ENCODE measurements at places on chromosomes 13 and 19.

DNA sequence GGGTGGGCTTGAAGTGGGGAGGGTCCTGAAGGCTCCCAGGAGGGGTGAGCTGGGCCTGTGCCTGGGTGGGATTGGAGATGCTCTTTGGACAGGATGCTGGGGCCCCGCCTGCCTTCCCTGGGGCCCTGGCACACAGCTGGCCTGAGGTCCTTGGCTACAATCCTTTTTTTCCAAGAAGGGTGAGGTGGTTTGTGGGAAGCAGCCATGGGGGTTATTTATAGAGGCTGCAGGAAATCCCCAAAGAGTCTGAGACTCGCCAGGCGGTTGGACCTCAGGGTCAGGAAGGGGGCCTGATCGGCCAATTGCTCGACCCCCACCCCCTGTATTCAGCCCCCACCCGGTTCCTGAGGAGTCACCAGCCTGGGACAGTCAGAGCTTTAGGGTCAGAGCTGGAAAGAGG lies 10.0 kb downstream of the GTPBP3 start:
- no peak for DNase-seq

DNA sequence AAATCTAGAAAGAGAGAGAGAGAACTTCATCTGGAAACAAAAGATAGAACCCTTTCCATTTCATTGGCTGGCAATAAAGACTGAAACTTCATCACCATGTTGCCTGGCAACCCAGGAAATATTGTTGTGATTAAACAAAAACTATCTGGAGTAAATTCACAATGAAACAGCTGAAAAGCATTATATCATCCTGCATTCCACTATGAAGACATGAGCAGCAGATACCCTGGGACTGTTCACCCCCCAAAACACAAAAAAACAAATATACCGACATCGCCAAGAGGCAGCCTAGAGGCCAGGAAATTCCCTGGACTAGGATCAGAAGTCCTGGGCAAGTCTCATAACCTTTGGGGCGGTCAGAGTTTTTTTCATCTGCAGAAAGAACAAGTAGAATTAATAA lies 158.3 kb downstream of the FOXO1 start:
- DNase-seq: peak; percentile 72

DNA sequence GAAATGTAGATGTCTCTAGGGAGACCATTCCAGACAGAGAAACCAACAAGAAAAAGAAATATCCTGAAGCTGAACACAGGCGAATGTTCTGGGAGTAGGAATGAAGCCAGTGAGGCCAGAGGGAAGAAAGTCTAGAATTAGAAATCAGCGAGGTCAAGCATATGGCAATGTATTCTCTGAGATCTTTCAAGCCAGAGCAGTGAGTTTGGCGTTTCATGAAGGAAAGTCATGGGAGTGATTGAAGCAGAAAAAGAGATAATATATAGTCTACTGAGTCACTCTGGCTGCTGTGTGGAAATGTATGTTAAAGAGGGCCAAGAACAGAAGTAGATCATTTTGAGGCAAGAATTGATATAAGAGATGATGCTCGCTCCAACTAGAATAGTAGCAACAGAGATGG lies 576.0 kb downstream of the PCDH17 start:
- no peak for DNase-seq

- peak; percentile 81 for DNase-seq
Measured at GRCh38 chr19:4636151-4636717, 3.1 kb upstream of the TNFAIP8L1 start.

GRCh38 chr19:41392775-41393174 lies 4.4 kb downstream of the EXOSC5 start:
- DNase-seq: no peak

- DNase-seq: no peak
Measured at GRCh38 chr19:51365965-51366388, at the start of gene ETFB. Gene ETFB, minus strand, starts transcription at chr19:51366388. Its CDS starts 62 bp downstream, at chr19:51366326.

GRCh38 chr19:35549174-35549788 lies 3.9 kb downstream of the TMEM147 start:
- DNase-seq: peak; percentile 81

DNA sequence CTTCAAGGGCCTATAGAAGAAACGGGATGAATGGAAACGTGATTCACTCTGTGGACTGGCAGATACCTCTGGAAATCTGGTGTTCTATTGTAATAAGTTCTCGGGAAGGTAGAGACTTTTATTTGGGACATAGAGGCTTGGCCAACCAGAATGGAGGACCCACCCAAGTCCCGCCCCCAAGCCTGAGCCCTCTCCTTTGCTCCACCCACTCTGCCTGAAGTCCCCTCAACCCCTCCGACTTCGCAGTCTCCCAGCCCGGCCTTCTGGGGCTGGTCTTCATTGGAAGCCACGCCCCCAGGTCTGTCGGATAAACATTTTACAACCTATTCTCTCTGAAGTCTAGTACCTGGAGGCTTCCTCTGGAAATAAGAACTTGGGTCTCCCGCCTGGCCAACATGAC lies 16.9 kb downstream of the FBXL12 start:
- DNase-seq: no peak

- DNase-seq: peak; percentile 16
Measured at GRCh38 chr13:104024416-104025170, 958.4 kb upstream of the SLC10A2 start.

DNA sequence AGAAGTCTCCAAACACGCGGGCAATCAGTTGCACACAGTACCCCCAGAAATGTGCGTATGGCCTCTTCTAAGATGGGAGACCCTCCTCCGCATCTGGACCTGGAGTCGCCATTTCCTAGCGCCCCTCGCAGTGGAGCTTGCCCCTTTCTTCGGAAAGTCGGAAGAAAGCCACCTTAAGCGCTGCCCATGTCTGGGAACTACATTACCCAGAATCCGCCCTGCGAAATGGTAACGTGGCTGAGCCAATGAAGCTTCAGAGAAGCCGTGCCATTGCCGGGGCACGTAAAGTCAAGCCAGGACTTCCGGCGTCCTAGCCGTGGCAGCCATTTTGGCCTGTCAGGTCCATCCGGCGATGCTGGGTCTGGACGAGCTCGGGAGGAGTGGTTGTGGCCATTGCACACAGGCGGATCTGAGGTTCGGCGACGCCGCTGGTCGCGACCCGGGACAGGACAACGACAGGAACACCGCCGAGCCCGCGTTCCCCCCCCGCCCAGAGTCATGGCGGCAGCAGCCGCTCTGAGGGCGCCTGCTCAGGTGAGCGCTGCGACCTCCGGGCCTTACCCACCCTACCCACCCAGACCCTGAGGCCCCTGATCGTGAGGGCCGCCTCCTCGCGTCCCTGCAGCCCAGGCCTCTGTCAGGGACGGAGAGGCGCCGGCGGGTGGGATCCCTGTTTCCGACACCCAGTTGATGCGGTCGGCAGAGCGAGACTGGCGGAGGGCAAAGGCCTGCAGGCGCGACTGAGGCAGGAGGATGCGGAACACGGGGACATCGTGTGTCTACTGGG lies at the start of gene ZNF586:
TSS of gene ZNF586 (plus strand) at position 332 of the 787 bp plus-strand sequence. CDS start at position 499, 167 bp downstream.
- DNase-seq: peak; percentile 97

DNA sequence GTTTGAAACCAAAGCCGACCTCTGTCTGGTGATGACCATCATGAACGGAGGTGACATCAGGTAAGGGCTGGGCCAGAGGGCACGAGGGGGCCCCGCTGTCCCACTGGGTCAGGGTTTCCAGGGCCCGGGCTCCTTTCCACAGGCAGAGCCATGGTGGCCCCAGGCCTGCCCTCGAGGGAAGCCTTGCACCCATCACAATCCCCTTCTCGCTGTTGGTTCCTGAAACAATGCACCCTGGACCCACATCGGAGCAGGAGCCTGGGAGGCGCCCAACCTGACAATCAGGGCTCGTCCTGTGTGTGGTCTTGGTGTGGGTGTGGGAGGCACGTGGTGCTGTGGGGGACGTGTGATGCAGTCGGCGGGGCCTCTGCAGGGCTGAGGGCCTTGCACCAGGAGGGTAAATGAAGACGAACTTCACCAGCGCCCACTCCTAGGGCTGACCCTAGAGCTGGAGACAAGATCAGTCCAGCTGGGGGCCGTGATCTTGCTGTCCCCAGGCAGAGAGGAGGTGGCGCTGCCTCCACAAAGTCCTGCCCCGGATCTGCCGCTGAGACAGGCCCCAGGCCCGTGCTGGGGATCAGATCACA lies 2.8 kb downstream of the GRK1 start:
- no peak for DNase-seq

DNA sequence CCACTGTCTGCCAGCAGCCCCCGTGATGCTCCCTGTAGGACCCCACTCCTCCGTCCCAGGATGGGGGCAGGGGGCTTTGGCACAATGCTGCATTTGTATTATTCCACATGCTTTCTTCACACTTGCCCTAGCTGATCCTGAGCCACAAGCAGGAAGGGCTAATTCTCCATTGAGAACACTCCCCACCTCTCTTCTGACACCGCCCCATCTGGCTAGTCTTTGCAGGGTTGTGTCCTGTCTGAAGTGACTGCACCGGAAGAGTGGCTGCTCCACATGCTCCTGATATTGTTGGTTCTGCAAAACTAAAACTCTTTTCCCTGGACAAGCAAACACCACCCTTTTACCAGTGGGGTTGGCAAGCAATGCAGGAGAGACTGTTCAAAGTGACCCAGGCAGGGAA lies 18.0 kb downstream of the ZNF574 start:
- no peak for DNase-seq

- DNase-seq: no peak
Measured at GRCh38 chr13:79468402-79468801, 12.6 kb upstream of the NDFIP2 start.

DNA sequence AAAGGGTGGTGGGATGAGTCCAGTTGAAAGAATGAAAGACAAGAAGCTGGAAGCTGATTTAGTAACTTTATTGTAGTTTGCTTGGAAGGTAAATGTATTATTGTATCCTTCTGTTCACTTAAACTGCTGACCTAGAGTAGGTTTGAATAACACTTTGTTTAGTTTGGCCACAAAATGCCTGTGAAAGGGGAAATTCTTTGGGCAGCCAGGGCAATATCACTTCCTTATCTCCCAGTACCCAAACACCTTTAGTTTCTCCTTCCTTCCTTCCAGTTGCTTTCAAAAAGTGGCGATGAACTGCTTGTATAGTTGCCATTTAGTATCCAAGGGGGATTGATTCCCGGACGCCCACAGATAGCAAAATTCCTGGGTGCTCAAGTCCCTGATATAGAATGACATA lies 120.1 kb downstream of the PAN3 start:
- DNase-seq: peak; percentile 11

DNA sequence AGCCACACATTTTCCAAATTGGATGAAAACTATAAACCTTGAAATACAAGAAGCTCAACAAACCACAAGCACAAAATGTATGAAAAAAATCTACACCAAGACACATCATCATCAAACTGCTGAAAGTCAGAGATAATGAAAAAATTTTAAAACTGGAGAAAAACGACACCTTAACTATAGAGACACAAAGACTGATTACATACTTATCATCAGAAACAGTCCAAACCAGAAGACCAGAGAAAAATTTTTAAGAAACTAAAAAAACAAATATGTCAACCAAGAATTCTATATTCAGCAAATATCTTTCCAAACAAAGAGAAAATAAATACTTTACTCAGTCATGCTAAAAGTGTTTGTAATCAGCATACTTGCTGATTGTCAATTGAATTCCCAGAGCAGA lies 8.5 kb upstream of the ZNF823 start:
- DNase-seq: no peak

DNA sequence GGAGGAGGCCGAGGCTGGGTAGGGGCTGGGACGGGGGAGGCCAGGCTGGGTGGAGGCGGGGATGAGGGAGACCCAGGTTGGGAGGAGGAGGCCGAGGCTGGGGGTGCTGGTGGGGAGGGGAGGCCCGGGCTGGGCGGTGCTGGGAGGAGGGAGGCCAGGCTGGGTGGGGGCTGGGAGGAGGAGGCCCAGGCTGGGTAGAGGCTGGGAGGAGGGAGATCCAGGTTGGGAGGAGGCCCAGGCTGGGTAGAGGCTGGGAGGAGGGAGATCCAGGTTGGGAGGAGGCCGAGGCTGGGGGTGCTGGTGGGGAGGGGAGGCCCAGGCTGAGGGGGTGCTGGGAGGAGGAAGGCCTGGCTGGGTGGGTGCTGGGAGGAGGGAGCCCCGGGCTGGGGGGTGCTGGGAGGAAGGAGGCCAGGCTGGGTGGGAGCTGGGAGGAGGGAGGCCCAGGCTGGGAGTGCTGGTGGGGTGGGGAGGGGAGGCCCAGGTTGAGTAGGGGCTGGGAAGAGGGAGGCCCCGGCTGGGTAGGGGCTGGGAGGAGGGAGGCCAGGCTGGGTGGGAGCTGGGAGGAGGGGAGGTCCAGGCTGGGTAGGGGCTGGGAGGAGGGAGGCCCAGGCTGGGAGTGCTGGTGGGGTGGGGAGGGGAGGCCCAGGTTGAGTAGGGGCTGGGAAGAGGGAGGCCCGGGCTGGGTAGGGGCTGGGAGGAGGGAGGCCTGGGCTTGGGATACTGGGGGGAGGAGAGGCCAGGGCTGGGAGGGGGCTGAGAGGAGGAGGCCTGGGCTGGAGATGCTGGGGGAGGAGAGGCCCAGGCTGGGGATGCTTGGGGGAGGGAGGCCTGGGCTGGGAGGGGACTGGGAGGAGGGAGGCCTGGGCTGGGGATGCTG lies 10.7 kb downstream of the TPGS1 start:
- peak; percentile 49 for DNase-seq

- no peak for DNase-seq
Measured at GRCh38 chr13:99392470-99393135, 85.4 kb upstream of the GPR183 start.

DNA sequence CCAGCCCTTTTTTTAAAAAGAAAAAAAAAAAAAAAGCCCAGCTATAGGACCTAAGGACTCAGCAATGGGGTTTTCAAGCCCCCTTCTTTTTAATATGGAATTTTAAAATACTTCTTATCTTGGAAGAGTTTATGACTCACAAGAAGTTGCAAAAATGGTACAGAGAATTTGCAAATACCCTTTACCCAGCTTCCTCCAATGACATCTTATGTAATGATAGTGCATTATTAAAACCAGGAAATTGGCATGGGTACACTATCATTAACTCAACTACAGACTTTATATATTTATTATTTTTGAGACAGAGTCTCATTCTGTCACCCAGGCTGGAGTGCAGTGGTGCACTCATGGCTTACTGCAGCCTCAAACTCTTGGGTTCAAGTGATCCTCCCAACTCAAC lies 16.1 kb downstream of the TMEM38A start:
- no peak for DNase-seq

GRCh38 chr13:35930665-35931631 lies 200.2 kb downstream of the DCLK1 start:
- no peak for DNase-seq

DNA sequence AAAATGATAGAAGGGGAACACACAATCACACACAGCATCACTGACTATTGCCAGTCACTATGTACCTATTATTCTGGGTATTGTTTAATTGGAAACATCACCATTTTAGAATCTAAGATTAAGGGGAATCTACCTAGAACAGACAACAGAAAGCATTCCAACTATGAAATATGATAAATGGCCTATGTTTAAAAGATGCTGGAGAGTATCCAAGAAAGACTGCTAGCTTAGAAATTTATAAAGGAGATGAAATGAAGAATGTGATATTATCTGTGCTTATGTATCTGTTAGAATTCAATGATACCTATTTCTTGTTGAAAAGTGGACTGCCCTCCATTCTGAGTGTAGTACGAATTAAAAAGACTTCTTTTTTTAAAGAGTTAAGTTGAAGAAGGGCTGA lies 50.5 kb downstream of the KCNRG start:
- DNase-seq: no peak

- no peak for DNase-seq
Measured at GRCh38 chr13:76131551-76131950, 495.4 kb downstream of the LMO7 start.

- peak; percentile 2 for DNase-seq
Measured at GRCh38 chr19:32971012-32971595, 654 bp downstream of the CEP89 start.
